NCI-H1417 treated with DMSO at 0.1 percent for 48 hours (cell line): ENCODE measurements at places on chromosomes 6 and 20.

DNA sequence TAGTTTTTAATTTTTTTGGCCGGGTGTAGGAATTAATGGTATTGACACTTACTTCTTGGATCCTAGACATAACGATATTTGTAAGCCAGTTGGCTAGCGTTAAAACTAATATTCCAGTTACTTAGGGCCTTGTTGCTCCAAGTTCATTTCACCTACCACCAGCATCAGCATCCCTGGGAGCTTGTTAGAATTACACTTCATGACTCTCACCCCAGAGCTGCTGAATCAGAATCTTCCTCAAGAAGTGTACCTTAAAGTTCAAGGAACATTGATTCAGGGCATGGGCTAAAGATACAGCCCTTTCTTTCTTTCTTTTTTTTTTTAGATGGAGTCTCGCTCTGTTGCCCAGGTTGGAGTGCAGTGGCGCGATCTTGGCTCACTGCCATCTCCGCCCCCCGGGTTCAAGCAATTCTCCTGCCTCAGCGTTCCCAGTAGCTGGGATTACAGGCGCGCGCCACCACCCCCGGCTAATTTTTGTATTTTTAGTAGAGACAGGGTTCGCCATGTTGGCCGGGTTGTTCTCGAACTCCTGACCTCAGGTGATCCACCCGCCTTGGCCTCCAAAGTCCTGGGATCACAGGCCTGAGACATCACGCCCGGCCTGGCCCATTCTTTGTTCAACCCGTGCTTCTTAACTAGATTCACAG is 1.1 kb downstream of the SLX4IP start:
- no peak for DNase-seq

DNA sequence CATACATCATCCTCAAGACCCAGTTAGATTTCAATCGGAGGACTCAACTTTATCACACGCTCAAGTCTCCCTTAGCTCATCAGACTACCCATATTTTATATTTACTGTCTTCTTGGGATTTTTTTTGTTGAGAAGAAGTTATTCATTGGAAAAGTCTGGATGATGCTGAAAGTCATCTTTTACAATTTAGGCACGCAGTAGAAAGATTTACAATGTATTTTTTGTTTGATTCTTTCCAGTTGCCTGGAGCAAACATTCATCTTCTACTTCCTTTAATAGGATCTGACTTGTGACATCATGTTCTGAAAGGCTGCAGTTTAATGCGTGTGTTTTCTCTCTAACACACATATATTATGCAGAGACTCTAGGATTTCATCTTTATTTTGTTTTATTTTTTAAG is 235.7 kb downstream of the DOK5 start:
- no peak for DNase-seq

- DNase-seq = no peak
These were observed 146.2 kb downstream of the GRIK2 start for GRCh38 chr6:101539510-101540245.

- no peak for DNase-seq
These were observed 78.5 kb upstream of the AHI1 start for GRCh38 chr6:135576055-135576454.

GRCh38 chr6:53703047-53703446 is 37.5 kb upstream of the KLHL31 start:
- no peak for DNase-seq

GRCh38 chr6:34284563-34285447 is 36.0 kb upstream of the SMIM29 start:
- DNase-seq = no peak

GRCh38 chr20:44488551-44488950 is 12.9 kb downstream of the TTPAL start:
- DNase-seq = no peak

DNA sequence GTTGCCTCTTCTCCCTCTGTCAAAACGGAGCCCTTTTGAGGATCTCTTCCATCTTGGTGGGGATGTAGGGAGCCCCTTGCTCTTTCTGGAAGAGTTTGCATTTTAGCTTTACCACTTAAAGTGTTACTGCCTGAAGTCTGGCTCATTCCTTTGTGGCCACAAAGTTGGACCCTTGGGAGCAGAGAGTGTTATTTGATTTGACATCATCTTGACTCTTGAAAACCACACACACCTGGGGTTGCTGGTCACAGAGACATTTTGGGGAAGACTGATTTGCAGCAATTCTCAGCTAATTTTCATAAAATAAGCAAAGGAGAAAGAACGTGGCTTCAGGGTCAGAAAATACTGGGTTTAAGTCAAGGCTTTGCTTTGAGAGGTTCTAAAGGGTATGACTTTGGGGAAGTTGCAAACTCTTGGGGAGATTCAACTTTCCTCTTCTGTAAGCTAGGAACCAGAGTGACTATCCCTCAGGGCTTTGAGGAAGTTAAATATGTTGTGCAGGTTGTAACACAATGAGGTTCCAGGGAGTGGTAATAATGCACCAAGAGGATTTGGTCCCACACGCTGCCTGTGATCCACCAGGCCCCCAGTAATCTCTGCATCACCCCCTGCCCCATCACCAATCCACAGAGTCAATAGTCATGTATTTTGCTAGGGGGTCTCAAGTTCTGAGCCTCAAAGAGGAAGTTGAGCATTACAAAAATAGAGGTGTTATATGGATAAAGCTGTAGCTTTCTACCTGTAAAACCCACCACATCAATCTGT is 141.6 kb upstream of the SLC24A3 start:
- DNase-seq = no peak

- no peak for DNase-seq
These were observed 97.8 kb upstream of the OGFRL1 start for GRCh38 chr6:71190809-71191208.

GRCh38 chr6:63307581-63308246 is 12.1 kb downstream of the LGSN start:
- no peak for DNase-seq

DNA sequence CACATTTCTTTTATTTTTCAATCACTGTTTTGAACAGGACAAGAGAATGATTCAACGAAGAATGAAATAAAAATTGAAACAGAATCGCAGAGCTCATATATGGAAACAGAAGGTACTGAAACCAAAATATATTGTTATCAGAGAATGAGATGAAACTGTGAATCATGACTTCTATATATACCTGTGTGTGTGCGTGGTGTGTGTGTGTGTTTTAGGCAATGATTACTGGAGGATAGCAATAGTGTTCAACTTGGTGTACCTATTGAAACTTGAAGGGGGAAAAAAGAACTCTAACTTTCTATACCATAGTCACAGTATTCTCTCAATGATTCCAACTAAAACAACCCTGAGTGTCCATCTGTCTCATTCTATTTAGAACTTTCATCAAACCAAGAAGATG is 586.6 kb downstream of the KIF16B start:
- no peak for DNase-seq

DNA sequence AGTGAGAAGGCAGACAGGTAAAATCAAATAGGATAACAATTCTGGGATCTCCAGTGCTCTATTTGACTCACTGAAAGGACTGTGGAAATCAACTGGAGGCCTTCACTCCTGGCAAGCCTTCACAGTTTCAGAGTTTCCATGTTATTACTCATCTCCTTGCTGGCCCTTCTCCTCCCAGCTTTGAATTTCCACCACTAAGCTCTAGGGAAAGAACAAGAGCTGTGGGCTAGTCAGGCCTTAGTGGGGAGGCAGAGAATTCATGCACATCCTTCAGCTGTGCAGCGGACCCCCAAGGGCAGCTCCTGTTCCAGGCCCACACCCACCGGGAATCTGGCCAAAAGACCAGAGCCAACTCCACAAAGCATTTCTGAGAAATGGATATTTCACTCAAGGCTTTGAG is 26.0 kb downstream of the MYLIP start:
- DNase-seq = no peak

- DNase-seq = no peak
These were observed 176.3 kb downstream of the JARID2 start for GRCh38 chr6:15421945-15422733.

- DNase-seq = no peak
These were observed 4.2 kb downstream of the ADTRP start for GRCh38 chr6:11774426-11774825.

DNA sequence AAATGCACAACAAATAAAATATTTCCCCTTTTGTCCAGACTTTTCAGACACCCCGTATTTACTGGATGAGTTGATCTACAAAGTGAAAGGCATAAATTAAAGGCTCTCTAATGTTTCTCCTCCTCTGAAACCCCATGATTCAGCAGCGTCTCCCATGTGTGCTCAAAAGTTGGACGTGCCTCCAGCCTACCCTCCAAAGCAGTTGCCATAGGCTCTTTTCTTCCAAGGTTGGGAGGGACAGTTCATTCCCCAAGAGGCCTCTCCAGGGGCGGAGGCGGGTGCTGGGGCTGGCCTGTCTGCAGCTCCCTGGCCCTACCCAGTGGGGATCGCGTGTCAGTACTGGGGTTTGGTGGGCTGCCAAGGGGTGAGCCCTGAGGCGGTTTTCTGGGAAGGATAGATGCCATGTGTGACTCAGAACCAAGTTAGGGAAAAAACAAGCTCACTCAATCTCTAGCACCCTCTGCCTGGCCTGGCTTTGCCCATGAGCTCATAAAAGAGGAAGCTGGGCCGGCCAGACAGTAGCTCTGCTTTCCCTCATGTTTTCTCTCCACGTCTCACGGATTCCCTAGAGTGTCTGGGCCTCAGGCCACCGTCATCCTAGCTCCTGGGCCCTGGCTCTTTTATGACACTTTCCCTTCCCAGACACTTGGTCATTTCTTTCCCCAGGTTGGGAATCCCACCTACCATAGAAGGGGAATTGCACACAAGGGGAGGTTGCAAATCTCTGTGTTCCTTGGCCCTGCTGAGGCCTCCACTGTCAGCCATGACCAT is 8.0 kb upstream of the IER3 start:
- DNase-seq = no peak

DNA sequence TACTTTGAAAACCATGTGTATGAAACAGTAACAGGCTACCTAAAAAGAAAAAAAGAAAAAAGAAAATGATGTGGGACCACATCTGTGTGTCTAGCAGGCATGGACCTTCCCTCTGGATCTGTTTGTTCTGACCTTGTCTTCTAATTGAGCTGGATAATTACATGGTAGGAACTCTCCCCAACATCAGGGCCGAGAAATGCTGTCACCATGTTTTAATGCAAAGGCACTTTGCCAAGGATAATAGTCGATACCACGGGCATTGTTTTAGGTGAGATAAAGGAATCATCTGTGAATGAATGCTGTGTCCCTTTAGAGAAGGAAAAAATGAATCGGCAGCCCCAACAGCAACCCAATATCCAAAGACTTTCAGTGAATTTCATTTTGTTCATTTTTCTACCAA is 149.1 kb downstream of the ZDHHC14 start:
- peak; percentile 28 for DNase-seq

DNA sequence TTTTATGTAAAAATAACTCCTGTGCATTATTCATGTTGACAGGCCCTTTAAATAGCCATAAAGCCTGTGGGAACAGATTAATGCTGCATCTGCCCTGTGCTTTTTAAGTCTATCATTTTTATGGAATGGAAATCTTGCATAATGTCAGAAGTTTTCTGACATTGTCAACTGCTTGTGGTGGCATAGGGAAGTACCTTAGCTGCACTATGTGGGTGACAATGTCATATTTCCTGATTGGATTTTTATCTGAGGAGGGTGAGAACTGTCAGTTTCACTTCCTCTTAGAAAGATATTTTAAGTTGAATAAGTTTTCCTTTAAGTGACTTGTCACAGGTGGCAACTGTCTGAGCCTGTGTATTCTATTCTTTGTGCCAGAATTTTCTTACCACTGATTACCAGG is 267.9 kb downstream of the PLCB1 start:
- DNase-seq = no peak

- DNase-seq = no peak
These were observed 60.7 kb downstream of the SHLD1 start for GRCh38 chr20:5810800-5811422.

DNA sequence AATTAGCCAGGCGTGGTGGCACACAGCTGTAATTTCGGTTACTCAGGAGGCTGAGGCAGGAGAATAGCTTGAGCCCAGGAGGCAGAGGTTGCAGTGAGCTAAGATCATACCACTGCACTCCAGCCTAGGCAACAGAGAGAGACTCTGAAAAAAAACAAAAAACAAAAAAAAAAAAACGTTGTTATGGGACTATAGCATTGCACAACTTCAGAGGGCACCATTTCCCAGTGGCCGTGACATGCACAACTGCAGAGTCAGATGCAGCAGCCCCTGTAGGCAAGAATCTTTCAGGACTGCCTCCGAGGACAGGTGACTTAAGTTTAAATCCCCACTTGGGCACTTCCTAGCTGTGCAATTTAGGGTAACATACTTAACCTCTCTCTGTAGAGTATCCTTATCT is 64.0 kb downstream of the ZNF217 start:
- DNase-seq = no peak

DNA sequence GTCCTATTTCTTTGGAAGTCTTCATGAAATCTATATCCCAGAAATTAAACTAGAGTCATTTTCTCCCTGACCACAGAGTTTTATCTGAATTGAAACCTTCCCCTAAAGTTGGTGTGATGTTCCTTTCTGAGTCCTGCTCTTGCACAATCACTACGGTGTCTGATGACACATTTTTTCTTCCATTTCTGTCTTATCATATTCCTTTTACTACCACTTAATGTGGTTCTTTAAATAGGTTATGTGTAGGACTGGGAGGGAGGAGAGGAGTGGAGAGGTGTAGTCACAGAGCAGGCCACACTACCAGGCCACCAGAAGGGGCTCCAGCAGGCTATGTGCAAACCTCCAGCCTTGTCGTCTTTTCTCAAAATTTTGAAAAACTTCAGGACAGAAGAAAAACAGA is 39.7 kb upstream of the ATXN1 start:
- no peak for DNase-seq

DNA sequence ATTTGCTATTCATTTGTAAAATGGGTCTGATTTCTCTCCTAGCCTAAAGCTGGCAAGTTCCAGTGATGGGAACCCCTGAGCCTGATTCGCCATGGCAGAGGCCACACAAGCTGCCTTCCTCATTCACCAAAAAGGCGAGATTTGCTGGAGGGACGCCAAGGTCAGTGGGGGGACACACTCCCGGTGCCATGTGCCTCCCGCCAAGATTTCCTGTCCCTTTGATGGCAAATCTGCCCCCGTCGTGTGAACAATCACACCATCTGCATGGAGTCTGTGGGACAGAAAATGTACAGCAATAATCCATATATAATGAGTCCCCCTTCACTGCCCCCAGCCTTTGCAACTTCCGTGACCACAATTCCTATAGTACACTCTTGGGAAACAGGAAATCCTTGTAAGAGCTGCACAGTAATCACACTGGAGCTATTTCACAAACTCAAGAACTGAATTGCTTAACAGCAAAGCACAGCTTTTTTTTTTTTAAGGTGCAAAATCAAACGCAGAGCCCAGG is 15.7 kb upstream of the IGF2R start:
- DNase-seq = no peak

- DNase-seq = no peak
These were observed 174.9 kb downstream of the ISM1 start for GRCh38 chr20:13396022-13396421.

GRCh38 chr20:44460795-44461141 is 14.9 kb upstream of the TTPAL start:
- DNase-seq = no peak

DNA sequence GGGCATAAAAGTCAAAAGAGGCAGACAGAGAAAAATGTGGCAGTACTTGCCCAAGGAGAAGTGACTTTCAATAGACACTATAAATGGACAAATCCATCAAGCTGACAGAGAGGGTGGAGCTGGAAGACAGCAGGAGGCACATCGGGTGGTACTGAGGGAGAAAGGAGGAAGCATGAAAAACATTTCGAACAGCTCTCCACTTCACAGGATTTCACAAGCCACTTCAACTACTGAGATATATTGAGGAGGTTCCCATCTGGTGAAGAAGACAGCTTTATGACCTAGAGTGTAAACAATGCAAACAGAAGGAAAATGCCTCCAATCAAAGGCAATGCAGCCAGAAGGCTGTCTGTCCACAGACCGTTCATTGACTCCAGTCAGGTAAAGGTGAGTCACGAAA is 259.4 kb upstream of the ECI2 start:
- DNase-seq = no peak
